ENCODE measurements at places on chromosomes 11 and 22.

DNA sequence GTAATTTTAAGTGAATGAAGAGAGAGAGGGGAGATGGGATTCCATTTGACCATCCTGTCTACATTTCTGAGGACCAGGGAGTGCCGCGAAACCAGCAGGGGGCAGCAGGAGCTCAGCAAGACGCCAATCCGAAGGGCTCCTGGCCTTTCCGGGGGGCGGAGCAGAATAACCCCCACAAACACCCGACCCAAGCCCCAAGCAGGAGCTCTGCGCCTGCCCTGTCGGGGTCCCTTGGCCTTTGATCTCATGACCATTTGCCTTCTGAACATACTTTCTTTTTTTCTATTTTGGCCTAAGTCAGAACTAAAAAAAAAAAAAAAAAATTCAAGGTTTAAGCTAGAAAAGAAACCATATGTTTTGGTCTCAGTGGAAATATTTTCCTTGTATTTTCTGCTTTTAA is 21.9 kb upstream of the SCN2B start:
- DNase-seq, result peak; percentile 68

- DNase-seq, result no peak
Measured at GRCh38 chr11:581752-582151, 5.5 kb downstream of the PHRF1 start.

DNA sequence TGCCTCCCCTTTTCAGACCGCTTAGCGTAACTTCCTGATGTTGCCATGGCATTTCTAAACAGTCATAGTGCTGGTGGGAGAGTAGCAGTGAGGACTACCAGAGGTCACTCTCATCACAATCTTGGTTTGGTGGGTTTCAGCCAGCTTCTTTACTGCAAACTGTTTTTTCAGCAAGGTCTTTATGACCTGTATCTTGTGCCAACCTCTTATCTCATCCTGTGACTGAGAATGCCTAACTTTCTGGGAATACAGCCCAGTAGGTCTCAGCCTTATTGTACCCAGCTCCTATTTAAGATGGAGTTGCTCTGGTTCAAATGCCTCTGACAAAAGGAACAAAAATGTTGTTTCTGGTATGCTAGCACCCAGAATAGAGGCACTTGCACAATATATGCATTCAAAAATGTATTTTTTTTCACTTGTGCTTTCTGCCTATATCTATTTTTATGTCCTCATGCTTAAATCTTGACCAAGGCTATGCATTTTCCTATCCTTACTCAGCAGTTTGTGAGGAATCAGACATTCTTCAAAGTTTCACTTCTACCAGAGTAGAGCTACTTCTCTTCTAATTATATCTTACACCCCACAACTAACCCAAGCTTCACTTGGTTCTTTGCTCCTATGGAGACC is 16.1 kb upstream of the OR51M1 start:
- no peak for DNase-seq

DNA sequence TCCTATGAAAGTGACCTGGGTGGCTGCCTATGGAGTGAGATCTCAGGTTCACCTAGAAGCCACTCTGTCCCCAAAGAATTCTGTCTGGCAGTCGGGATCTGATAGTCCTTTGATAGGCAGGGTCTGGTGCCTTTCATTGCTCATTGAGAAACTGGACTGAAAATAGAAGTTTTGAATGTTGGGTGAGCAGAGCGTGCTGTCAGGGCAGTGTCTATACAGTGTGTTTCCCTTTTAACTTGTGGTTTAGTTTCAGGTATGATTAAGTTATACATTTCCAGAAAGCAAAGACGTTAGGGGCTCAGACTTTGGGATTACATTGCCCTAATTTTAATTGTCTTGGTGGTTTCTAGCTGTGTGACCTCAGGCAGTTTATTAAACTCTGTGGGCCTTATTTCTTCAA is 111.3 kb upstream of the PAX6 start:
- no peak for DNase-seq

- DNase-seq, result no peak
Measured at GRCh38 chr22:46054091-46055073, 77.4 kb upstream of the WNT7B start.
